Aorta (tissue), 5 donors: ENCODE measurements at places on chromosomes 3 and 15. TPM values are rescaled to one million over a fixed set of nuclear protein-coding genes. Genes with fewer than 3 reads are reported as not detected.

Gene OR5K2
- total RNA-seq = not detected

Gene SAMD7
- not detected for total RNA-seq

Gene HHATL
- not detected for total RNA-seq

Gene ACTC1
- 2,067 TPM for total RNA-seq

Gene GP9
- total RNA-seq = not detected

Gene HRG
- total RNA-seq = not detected

Gene AHSG
- not detected for total RNA-seq
